SK-N-SH treated with all-trans-retinoic acid at 6 μM for 48 hours (cell line): ENCODE measurements at places on chromosomes 13 and 19.

GRCh38 chr19:50003810-50004419 is 21.3 kb downstream of the VRK3 start:
- peak; percentile 97 for ATAC-seq

- 0 out of 3 replicates have a peak, but pooled peaks have one; percentile 35 for ATAC-seq
These were observed 255.0 kb upstream of the SLITRK1 start for GRCh38 chr13:84137292-84137691.

- ATAC-seq: no peak
These were observed 283.1 kb downstream of the TDRD3 start for GRCh38 chr13:60679928-60680694.

DNA sequence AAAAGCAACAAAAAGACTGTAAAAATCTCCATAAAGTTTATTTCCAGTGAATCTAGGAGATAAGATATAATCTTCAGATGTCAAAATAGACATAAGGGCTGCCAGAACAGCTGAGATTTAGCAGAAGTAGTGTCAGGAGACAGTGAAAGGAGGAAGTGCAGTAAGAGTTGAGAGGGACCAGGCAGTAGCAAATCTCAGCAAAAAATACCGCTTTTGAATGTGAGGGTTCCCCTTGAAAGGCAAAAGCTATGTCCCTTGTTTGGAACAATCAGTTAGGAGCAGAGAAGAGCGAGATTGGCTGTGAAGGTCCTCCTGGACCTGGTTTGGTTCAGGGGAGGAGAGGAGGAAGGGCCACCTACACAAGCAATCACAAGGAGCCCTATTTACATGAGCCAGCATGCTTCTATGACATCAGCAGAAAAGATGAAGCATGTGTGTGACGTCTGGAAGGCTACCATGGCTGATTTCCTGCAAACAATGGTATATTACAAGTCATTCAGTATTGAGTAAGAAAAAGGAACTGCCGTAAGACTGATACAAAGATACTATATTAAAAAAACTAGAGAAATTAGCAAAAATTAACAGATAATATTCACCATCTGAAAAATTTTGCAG is 98.9 kb upstream of the SIAH3 start:
- ATAC-seq: no peak

GRCh38 chr13:94702181-94703041 is 9.9 kb downstream of the SOX21 start:
- ATAC-seq: no peak

DNA sequence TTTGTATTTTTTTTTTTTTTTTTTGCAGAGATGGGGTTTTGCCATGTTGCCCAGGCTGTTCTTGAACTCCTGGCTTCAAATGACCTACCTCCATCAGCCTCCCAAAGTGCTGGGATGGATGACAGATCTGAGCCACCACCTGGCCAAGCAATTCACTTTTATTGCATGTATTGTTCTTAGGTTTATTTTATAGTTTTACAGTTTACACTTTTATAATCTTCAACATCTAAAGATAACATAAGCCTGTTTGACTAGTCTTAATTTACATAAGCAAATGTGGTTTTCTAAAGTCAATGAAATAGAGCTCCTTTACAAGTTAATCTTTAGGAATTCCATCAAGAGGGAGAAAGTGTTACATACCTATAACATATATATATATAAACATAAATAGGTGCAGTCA is 9.5 kb upstream of the MPV17L2 start:
- ATAC-seq: no peak

GRCh38 chr19:1210227-1210538 is 4.6 kb downstream of the STK11 start:
- ATAC-seq: no peak

GRCh38 chr13:71863254-71863865 is 3.6 kb downstream of the DACH1 start:
- no peak for ATAC-seq

- ATAC-seq: no peak
These were observed 1.1 kb upstream of the AKAP11 start for GRCh38 chr13:42270857-42271215.

DNA sequence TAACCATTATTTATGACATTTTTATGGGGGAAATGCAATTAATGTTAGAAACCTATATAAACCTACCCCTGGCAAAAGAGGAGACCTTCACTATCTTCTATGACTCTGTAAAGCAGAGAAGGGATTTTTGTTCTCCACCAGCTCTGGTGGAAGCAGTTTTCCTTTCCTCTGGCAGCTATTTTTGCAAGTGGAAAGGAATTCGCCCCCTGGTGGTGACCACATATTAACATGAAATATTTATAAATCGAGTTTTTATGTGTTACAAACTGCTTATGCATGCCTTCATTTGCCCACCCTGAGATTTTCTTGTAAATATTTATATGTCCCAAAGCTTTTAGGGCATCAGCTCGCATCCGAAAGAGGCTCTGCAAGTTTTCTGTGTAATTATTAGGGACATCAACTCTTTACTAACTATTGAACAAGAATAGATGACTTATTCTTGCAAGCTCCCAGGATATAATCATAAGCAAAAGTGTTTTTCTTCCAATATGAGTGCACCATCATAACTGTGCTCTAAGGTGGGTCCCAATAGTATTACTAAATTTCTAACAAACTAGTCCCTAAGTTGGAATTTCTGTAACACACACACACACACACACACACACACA is 62.4 kb downstream of the SERTM1 start:
- peak; percentile 28; the same call in 1 of the 3 replicates for ATAC-seq

- ATAC-seq: no peak
These were observed 3.4 kb downstream of the NOTCH3 start for GRCh38 chr19:15197275-15197941.

- no peak for ATAC-seq
These were observed 6.5 kb downstream of the UNC13A start for GRCh38 chr19:17681505-17682125.

DNA sequence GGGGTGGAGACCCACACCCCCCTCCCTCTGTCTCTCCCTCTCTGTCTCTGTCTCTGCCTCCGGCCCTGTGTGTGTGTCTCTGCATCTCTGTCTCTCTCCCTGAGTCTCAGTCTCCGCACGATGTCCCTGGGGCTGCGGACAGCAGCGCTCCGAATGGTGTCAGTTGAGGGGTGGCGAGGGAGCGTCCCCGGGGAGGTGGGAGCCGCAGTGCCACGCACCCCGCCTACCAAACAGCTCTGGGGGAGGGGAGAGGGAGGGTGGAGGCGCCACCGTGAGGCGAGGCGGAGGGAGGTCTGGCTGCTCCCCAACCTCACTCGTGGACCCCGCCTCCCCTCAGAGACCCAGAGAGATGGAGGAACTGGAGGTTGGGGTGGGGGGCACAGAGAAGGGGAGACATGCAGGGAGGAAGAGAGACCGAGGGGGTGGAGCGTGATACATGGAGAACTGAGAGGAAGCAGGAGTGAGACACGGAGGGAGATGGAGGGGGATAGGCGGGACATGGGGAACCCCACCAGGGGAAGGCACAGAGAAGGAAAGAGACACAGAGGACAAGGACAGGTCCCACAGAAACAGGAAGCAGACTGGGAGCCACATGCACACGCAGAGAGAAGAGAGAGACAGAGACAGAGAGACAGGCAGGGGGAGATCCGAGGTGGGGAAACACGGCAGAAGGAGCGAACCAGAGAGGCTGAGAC is 7.2 kb downstream of the ERFL start:
- ATAC-seq: no peak

- ATAC-seq: no peak
These were observed 2.8 kb downstream of the RASA3 start for GRCh38 chr13:114129649-114130062.

- no peak for ATAC-seq
These were observed 17.4 kb upstream of the AP1M2 start for GRCh38 chr19:10604460-10604980.

- ATAC-seq: no peak
These were observed 1458.0 kb downstream of the OLFM4 start for GRCh38 chr13:54486421-54487166.

GRCh38 chr13:27450921-27451471 is 632 bp upstream of the MTIF3 start:
- peak; percentile 40 for ATAC-seq

GRCh38 chr19:10344780-10345179 is 5.4 kb upstream of the ICAM3 start:
- ATAC-seq: peak; percentile 59

DNA sequence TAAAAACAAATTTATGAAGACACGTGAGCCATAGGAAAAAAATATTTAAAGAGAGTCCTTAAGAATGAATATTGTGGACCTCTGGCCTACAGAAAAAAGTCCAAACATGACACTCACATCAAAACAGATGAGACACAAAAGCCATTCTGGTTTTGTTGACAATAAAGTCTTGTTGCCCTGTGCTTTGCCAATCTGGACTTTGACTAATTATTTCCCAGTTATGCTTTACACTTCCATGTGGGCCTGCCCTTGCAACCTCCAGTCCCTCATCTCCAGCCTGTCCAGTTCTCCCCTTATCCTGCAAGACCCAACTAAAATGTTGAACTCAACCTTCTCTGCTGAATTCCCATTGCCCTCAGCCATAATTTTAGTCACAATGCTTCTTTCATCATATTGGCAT is 184.5 kb upstream of the SERP2 start:
- ATAC-seq: no peak

DNA sequence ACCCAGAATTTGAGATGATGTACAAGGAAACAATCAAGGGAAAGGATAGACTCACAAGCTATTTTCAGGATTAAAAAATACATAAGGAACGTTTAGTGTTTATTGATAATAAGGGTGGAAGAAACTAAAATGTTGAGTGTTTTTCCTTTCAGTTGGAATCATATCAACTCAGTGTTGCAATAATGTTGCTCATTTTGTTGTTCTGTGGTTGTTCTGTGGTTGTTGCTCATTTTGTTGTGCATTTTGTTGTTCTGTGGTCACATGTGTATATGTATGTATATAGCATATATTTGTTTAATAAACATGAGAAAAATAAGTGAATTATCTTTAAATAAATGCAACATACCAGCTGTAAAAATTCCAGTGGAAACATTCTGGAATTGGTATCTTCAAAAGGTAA is 262.4 kb upstream of the SPRY2 start:
- no peak for ATAC-seq

DNA sequence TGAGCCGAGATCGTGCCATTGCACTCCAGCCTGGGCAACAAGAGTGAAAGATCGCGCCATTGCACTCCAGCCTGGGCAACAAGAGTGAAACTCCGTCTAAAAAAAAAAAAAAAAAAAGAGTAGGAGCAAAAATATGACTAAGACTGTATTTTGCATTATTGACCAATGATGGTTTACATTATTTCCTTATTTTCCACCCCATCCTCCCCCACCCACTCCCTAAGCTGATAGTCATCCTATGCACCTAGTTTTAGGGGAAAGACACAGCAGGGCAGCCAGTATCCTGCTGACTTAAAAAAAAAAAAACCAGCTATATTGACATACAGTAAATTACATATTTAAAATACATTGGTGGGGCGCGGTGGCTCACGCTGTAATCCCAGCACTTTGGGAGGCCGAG is 25.1 kb downstream of the VAV1 start:
- no peak for ATAC-seq

DNA sequence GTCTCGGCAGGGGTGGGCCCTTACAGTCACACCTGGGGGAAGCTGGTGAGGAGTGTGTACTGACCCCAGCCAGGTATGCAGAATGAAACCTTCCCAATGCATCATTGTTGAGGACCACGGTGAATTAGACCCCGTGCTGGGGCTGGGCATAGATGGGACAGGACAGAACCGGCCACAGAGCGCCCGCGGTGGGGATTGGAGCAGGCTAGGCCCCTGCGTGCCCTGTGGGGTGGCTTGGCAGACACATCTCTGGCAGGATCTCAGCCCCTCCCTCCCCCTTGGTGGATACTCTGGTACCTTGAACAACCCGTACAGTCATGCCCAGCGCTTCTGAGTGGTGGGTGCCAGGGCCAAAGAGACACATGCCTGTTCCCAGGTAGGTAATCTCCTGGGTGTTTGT is 200.6 kb downstream of the TEX29 start:
- no peak for ATAC-seq

DNA sequence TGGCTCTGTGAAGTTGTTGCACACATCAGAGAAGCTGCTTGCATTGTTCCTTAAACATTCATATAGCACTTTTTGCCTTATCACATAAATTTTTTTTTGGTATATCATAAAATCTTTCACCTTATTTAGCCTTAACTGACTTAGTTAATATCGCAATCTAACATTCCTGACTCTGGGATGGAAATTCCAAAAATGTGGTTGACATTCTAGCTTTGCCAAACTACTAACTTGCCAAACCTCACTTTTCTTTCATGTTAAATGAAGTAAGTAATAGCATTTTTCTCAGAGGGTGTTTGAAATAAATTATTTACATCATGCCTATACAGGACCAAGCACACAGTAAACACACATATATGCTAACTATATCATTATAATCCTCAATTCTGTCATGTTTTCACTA is 736.9 kb upstream of the PCDH9 start:
- no peak for ATAC-seq

- ATAC-seq: peak; percentile 22
These were observed 749 bp downstream of the GATAD2A start for GRCh38 chr19:19405971-19406877.

DNA sequence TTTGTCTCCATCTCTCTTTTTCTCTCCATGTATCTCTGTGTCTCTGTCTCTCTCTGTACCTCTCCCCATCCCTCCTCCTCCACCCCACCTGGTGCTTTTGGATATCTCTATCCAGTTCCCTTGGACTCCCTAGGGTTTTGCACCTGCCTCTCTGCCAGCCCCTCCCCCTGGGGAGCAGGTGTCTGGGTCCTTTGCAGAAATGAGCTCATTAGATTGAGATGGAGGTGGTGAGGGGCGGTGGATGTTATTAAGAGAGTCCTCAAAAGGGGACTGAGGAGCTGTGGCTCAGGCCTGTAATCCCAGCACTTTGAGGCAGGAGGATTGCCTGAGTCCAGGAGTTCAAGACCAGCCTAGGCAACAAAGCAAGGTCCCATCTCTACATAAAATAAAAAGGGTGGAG is 2.1 kb downstream of the KCNN4 start:
- no peak for ATAC-seq

GRCh38 chr13:28179974-28180373 is 41.6 kb downstream of the PAN3 start:
- ATAC-seq: no peak

- ATAC-seq: peak; percentile 48
These were observed 109.3 kb upstream of the MLNR start for GRCh38 chr13:49110913-49111170.

- peak; percentile 75 for ATAC-seq
These were observed 18.5 kb downstream of the MAN2B1 start for GRCh38 chr19:12648088-12648487.

GRCh38 chr13:23575632-23576031 is 5.4 kb downstream of the TNFRSF19 start:
- no peak for ATAC-seq

DNA sequence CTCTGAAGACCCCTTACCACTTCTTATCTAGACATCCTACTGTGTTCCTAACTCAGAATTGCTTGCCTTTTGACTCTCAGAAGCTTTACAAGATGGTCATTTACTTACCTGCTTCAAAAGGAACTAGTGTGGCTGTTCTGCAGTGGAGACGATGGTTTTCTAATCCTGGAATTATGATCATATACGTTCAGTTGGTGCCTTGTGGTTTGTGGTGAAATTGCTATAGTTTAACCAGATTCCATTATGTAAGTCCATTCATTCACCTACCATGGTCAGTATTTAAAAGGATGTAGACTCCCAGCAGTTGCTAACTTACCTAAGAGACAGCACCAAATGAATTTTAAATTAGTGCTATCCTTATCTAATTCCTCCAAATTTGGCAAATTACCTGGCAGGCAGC is 210.9 kb downstream of the SHISA2 start:
- no peak for ATAC-seq
